ENCODE measurements at places on chromosomes 16 and 17. TPM values are rescaled to one million over a fixed set of nuclear protein-coding genes. Genes with fewer than 3 reads are reported as not detected.

DNA sequence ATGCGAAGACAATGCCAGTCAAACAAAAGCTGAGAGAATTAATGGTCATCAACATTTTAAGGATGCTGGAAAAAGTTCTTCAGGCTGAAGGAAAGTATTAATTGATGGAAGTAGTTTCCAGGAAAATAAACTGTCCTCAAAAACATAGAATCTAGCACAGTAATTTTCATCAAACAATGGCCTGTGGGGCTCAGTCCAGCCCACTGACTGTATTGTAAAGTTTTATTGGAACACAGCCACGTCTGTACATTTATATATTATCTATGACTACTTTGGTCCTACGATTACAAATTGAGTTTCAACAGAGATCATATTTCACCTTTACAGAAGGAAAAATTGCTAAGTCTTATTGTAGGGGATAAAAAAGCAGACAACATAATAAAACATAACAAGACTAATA lies 484.5 kb downstream of the KCNJ2 start:
- no peak for DNase-seq
- H3K4me3 ChIP-seq: no peak overlapping the region
- no peak overlapping the region for H3K27ac ChIP-seq
- no peaks in the 10 kb centered on the region for H3K36me3 ChIP-seq
- no peaks in the 10 kb centered on the region for H3K4me1 ChIP-seq

Gene PMFBP1
- total RNA-seq: 3.4 TPM

DNA sequence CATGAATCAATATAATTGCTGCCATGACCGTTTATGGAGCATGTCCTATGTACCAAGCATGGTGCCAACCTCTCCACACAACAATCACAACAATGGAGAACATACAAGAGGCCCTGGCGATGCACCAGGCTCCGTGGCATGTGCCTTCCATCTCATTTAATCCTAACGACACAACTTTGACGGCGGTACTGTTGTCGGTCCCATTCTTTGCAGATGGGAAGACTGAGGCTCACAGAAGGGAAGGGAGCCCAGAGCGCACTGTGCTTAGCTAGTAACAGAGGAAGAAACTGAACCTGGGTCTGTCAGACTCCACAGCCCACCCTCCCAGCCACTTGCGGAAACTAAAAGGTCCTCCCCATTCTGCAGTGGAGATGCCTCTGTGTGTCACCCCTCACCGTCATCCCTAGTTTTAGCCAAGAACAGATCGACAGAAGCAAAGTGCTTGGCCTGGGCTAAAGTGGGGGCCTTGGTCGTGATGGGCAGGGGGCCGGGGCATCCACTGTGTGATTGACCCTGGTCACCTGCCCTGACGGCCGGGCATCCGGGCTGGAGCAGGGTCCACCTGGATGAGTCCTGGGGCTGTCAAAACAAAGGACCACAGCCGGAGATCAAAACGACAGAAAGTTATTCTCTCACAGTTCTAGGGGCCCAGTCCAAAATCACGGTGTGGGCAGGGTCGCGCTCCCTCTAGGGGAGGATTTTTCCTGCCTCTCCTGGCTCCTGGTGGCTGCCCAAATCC lies 183.9 kb downstream of the C16orf95 start:
- peaks cover 5% of the 10 kb centered on the region for H3K27me3 ChIP-seq
- H3K36me3 ChIP-seq: peaks cover 15% of the 10 kb centered on the region
- H3K27ac ChIP-seq: peak overlapping the region; percentile 40
- DNase-seq: no peak
- H3K4me1 ChIP-seq: no peaks in the 10 kb centered on the region
- no peak overlapping the region for H3K4me3 ChIP-seq

Gene HEATR9
- total RNA-seq: not detected

DNA sequence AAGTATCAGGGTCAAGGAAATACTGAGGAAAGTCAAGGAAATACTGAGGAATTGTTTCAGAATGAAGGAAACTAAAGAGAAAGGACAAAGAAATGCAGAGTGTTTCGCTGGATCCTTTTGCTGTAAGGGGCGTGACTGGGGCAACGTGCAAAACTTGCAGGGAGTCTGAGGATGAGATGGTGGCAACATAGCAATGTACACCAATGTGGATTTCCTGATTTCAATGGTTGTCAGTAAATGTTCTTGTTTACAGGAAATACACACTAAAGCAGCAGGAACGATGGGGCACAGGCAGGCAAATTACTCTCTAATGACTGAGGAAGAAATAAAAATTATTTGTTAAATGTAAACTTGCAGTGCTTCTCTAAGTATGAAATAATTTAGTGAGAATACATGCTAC lies 34.4 kb downstream of the ZZEF1 start:
- no peak overlapping the region for H3K27ac ChIP-seq
- H3K4me1 ChIP-seq: no peaks in the 10 kb centered on the region
- no peak overlapping the region for H3K4me3 ChIP-seq
- H3K27me3 ChIP-seq: no peaks in the 10 kb centered on the region
- DNase-seq: no peak
- H3K36me3 ChIP-seq: peaks cover 26% of the 10 kb centered on the region

Measured in WTC11 (cell line).